ENCODE measurements at places on chromosomes 3 and 15.

DNA sequence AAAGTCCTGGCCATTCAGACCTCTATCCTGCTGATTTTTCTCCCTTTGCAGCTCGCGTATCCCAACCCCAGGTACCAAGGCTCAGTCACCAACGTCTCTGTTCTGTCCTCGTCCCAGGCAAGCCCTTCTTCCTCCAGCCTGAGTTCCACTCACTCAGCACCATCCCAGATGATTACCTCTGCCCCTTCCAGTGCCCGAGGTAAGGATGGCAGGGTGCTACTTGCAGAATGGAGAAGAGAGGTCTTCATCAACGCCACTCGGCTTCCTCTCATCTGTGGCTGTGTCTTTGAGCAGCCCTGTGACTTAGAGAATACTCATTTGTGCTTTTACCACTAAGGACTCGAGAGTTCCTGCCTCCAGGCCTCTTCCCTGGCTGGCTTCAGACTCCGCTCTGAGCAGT, 22.6 kb upstream of the MANF start:
- ATAC-seq = no peak

GRCh38 chr3:139906418-139906817, 28.6 kb upstream of the CLSTN2 start:
- no peak for ATAC-seq

DNA sequence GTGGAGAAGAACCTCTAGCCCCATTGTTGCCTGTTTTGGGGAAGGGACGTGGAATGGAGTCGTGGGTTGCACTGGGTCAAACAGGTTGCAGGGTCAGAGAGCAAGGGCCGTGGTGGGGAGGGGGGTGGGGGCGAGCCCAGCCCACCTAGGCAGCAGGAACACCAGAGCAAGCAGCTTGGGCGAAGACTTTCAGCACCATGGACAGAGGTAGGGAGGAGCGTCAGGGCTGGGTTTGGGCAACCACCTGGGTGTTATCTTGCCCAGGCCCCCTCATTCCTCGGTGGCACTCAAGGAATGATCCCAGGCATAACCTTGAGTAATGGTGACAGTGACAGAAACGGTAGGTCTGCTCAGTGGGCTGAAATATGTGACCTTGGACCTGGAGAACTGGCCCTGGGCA, 45.9 kb upstream of the TMEM115 start:
- no peak for ATAC-seq

DNA sequence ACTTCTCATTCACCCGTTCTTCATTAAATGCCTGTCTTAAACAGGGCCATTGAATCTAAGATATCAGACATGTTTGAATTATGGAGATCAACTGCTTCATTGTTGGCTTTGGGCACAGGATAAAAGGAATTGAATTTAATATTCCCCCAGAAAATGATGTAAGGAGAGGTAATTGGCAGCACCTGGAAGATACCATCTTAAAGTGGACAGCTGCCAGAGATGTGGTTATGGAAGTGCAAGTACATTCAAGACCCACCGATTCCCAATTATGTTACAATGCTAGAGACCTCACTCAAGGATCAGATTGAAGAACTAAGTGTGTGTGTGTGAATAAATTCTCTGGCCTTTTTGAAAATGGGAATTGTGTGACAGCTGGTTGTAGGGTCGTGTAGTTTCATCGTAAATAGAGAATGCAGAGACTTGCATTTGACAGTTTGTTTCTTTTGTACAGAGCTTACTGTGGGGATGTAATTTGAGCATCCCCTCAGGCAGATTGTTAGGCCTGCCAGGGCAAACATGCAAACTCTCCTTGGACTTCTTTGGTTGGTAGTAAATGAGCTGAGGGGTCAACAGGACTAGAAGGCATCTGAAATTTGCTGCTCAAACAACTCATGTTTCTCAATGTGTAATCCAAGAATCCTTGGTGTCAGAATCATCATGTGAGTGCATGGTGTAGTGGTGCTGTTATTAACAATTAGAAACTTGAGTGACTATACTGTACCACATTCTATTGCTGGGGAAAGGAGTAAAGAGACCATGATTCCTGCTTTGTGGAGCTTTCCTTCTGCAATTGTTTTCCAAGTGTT, 359.2 kb upstream of the THRB start:
- no peak for ATAC-seq

DNA sequence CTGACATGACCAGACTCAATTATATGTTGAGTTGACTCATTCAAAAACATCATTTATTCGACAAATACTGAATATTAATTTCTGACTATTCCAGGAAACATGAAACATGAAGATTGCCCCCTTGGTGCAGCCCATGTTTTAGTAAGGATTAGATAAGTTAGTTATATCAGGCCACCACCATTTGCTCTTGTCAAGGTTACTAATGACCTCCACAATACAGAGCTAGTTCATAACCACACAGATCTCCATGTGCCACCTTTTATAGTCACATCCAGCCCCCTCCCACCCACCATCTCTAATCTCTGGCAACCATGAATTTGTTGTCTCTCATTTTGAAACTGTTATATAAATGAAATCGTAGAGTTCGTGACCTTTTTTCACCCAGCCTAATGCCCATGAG, 15.7 kb downstream of the KLHL18 start:
- ATAC-seq = no peak

DNA sequence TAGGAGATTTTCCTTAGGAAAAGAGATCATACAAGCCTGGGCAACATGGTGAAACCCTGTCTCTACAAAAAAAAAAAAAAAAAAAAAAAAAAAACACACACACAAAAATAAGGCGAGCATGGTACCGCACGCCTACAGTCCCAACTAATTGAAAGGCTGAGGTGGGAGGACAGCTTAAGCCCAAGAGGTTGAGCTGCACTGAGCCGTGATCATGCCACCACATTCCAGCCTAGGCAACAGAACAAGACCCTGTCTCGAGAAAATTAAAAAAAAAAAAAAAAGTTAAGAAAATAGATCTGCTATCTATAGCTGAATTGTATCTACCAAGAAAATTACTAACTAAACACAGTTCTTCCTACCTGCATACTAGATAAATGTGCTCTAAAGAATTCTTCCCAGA, 7.1 kb downstream of the MSL2 start:
- no peak for ATAC-seq

- no peak for ATAC-seq
Measured at GRCh38 chr3:101117980-101118379, 124.8 kb upstream of the ABI3BP start.

DNA sequence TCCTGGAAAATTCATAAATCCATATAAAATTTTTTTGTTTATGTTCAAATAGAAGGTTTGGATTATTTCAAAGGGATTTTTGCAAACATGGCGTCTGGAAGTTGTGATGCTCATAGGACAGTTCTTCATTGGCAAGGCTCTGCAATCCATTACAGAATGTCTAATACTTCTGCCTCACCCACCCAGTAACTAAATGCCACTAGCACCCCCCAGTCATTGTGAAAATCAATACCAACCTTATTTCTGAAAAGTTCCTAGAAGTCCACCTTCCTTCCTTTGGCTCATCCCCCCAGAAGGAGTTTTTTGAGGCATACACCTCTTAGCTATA, 17.9 kb downstream of the ATP11B start:
- ATAC-seq = no peak

DNA sequence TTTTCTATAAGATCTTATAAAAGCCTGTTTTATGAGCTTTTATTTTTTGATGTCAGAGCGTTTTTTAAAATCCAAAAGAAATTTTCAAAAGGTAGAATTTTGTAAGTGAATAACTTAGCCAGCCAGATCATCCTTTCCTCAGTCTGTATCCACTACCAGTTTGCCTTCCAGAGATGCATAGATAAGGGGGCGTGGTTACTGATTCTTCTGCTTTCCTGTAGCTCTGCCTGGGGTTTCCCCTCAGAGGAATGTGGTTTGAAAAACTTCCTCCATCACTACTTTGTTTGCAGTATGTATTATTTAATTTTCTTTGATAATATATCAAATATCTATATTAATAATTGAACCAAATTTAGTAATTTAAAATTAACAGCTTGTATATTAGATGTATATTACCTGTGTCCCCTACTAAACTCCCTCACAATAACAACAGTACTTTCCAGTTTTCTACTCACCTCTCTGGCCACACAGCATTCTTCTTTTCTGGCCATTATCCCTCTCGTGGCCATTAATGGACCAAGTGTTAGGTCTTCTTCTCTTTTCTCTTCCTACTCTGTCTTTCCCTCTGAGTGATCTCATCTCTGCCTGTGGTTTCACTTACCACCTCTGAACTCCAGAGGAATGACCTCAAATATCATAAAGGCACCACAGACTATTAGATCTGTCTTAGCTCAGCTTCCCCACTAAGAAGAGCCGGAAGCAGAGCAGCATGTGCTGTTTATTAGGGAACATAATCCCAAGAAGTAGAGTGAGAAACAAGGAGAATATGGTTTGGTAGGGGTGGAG, 239.7 kb downstream of the UBE2E2 start:
- peak; percentile 77 for ATAC-seq

DNA sequence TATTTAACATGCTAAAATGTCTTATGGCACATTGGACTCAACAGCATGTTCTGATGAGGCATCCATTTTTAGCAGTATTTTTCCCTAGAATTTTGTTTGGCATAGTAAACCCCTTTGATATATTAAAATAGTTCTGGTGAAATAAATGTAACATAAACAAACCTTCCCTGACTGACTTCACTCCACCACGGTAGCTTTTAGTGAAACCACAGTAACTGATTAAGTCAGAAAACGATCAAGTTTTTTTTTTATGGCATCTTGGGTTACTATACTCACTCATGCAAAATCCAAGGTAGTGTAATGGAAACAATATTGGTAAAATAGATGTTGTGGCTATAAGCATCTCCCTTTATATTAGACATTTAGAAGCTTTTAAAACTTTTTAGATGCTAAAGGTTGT, 2.8 kb downstream of the SERP1 start:
- ATAC-seq = no peak

DNA sequence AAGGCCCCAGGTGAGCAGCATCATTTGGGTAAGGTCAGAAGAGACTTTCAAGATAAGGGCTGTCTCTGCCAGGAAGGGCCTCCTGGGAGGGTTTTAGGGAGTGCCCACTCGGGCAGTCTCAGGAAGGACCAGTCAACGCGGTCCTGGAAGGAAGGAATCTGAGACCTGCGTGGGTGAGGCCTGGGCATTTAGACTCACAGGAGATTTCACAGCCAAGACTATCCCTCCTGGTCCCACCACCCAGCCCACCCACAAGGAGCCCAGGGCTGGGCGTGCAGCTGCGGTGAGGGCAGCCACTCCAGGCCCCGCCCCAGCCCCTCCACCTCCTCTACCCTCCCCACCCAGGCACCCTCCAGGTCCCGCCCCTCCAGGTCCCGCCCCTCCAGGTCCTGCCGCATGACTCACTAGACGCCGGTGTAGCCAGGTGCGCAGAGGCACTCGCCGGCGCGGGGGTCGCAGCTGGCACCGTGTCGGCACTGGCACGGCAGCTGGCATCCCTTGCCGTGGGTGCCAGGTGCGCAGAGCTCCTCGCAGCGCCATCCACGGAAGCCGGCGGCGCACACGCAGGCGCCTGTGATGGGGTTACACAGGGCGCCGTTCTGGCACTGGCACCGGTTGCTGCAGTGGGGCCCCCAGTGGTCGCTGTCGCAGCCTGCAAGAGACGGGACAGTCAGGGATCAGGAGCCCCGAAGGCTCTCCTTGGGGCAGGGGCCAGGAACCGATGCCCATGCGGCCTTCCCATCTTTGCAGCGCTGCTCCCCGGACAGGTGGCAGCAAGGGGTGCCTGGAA, 112.7 kb downstream of the RAB11A start:
- peak; percentile 88 for ATAC-seq

DNA sequence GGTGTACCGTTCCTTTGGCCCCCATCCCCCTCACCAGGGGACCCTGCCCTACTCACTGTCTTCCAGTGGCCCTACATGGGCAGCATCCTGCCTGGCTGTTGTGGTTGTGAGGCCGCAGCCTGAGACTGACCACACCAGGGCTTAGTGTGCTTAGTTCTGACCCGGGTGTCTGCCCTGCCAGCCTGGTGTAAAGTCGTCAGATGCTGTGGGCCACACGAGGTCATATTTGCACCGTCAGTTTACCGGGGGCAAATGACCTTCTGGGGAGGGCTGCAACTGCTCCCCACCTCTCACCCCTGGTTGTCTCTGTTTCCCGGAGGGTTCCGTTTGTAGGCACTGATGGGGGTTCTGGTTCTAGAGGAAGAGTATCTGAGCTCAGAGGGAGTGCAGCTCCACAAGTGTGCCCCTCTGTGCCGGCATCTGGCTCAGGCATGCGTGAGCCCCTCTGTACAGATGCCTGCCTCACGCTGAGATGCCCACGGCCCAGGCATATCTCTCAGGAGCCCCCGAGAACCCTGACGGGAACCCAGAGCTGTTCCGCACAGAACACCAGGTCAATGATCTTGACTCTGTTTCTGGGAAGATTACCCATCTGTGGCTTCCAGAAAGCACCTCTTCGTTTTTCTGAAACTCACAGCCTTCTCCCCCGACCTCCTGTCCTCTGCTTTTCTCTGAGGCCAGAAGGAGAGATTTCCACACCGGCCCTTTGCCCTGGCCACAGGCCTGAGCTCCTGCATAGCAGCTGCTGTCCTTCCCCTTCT, 19.2 kb downstream of the KLF13 start:
- peak; percentile 52 for ATAC-seq

- ATAC-seq = no peak
Measured at GRCh38 chr3:37824090-37824953, 37.4 kb upstream of the CTDSPL start.

DNA sequence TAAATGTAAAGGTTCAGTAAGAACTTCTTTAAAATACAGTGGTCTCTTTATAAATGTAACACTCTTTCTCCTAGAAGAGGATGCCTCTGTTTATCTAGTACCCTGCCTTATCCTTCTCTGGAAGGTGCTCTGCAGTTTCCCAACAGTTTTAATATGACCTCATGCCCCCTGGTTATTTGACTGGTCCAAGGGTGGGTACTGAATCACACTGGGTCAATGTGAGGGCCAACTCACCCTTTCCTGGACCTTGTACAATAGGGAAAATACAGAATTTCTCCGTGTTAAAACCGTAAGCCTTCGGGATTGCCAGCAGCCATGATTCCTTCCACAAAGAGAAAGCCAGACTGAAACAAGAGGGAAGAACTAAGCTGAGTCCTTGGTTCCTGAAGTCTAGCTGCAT, 9.2 kb downstream of the DCBLD2 start:
- ATAC-seq = no peak

GRCh38 chr3:120461416-120461815, 10.6 kb upstream of the FSTL1 start:
- no peak for ATAC-seq

- ATAC-seq = no peak
Measured at GRCh38 chr3:146164971-146165769, 4.2 kb upstream of the PLOD2 start.

GRCh38 chr3:16190704-16191103, 16.2 kb downstream of the GALNT15 start:
- no peak for ATAC-seq

DNA sequence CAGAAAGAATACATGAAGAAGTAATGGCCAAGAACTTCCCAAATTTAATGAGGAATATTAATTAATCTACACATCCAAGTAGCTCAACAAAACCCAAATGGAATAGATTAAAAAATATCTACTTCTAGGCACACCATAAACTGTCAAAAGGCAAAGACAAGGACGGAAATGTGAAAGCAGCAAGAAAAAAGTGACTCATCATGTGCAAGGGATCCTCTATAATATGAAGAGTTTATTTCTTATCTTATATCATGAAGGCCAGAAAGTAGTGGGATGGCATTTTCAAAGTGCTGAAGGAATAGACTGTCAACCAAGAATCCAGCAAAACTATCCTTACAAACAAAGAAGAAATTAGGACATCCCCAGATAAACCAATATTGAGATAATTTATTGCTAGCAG, 73.9 kb upstream of the PRICKLE2 start:
- no peak for ATAC-seq
